ENCODE measurements at places on chromosomes 4 and X.

DNA sequence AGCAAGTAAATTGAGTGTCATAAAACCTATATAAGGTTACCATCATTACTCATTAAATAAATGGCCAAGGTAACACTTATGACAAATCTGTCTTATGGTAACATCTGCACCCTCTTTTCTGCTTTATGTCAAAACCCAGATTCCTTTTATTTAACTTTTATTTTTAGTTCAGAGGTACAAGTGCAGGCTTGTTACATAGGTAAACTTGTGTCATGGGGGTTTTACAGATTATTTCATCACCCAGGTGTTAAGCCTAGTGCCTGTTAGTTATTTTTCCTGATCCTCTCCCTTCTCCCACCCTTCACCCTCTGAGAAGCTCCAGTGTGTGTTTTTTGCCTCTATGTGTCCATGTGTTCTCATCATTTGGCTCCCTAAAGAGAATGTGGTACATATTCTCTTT lies 930.7 kb downstream of the CCSER1 start:
- no peak for DNase-seq

DNA sequence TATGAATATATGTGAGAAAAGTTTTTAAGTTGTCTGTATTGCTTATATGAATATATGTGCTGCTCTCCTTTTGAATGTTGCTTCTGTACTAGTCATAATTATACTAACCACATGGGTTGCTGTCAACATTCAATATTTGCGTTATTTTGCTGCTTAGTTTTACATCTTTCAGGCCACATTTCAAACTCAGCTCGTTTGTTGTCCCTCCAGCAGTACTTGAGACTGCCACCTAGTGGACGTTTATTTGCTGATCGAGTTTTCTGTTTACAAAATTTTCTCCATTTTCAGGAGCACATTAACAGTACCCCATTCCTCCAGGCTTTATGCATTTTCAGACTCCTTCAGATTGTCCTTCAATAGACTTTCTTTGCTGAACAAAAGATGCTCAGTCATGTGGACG lies 75.8 kb downstream of the NUDT11 start:
- DNase-seq, result peak; percentile 47

DNA sequence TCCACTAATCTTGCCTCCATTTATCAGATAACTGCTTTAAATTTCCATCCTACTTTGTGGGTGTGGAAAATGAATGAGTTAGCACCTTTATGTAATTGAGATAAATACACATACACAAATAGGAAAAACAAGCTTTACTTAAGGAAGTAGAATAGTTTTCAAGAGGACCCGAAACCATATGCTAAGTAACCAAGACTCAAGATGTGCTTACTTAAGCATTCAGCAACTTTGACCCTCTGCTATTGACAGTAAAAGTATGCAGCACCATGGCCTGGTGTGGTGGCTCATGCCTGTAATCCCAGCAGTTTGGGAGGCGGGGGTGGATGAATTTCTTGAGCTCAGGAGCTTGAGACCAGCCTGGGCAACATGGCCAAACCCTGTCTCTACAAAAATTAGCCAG lies 29.9 kb downstream of the RNF175 start:
- no peak for DNase-seq

GRCh38 chr4:4329496-4329895 lies 39.4 kb downstream of the ZBTB49 start:
- no peak for DNase-seq

DNA sequence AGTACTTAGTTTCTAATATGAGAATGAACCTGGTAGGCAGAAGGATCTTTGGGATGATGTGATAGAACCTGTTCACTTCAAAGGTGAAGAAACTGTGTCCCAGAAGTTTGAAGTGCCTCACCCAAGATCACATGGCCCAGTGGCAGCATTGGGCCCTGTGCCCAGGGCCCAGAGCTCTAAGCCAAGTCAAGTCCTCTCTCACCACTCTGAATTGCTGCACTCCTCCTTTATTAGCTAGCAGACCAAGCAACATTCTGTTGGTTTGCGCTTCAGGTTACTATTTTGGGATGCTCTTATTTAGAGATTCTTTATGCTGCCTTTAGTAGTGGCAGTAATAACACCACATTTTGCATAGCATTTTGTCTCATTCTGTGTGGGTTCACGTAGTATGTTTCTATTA lies 82.7 kb downstream of the PARM1 start:
- DNase-seq, result no peak

DNA sequence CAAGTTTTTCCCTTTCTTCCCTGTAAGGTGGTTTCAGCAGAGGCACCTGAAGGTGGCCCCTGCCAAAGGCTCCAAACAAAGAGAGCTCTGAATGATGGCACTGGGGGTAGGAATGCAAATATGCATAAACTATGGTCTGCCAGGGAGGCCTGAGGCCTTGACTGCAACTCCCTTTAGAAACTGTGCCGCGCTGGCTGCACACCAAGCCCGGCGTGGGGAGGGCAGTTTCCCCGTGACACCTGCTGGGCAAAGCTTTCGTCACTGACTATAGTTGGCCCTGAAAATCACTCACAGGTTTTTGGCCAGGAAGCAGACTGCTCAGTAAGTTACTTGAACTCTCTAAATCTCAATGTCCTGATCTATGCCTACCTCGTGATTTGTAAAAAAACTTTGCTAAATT lies 97.8 kb upstream of the ATOH1 start:
- DNase-seq, result no peak

DNA sequence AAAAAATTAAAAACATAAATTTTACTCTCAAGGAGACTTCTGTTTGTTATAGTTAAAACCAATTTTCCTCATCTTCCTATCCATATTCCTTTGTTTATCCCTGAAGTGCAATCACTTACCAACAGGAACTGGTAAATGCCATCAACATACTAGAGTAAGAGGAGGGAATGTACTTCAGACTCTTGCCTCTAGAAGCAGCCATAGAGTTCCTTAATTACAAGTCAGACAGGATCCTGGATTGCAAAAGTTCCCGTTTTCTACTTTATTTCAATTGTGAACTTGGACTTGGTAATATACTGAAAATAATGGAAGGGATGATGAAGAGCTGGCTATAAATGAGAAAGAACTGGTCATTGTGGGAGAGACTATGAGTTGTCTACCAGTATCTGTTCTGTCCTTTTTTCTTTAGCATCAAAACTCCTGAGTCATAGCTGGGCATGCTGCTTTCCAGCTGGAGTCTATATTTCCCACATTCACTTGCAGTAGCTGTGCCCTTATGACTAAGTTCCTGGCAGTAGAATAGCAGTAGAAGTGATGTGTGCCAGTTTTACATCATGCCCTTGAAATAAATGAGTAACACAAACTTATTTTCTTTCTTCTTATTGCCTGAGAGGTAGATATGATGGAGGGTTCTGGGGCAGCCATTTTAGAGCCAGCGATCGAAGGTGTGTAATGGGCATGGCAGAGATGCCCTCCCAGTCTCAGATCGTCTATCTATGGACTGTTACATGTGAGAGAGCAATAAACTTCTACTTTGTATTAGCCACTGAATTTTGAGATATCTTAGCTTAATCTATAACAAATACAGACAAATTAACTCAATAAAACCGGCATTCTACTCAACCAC lies 26.8 kb upstream of the SPARCL1 start:
- DNase-seq, result no peak

GRCh38 chrX:85611926-85612325 lies 232.5 kb upstream of the POF1B start:
- no peak for DNase-seq

DNA sequence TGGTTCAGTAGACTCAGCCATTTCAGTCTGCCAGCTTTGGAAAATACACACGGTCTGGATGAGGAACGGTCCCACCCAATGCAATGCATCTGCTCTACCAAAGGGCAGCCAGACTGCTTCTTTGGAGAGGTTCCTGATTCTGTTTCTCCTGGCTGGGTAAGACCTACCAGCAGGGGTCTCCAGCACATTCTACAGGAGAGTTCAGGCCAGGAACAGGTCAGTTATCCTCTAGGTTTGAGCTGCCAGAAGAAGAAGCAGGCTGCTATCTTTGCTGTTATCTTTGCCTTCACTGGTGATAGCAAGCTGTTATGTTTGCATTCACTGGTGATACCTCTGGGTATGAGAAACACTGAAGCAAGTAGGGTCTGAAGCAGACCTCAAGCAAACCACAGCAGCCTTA lies 45.5 kb upstream of the PBDC1 start:
- DNase-seq, result no peak

DNA sequence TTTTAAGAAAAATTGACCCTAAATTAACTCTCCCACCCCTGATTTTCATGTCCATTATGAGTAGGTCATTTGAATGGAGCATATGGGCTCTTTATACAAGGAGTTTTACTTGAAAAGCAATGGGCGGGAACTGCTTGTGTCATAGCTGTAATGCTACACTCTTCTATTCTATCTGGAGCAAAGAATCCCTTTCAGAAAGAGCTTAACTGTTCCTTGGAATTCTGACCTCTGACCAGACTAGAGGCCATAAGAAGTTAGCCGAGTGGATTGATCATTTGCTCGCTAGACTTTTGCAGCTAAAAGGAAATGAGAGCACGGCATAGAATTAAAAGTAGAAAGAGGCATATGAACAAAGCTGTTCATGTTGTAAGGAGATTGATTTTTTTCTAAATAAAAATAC lies 79.1 kb downstream of the DOCK11 start:
- no peak for DNase-seq

DNA sequence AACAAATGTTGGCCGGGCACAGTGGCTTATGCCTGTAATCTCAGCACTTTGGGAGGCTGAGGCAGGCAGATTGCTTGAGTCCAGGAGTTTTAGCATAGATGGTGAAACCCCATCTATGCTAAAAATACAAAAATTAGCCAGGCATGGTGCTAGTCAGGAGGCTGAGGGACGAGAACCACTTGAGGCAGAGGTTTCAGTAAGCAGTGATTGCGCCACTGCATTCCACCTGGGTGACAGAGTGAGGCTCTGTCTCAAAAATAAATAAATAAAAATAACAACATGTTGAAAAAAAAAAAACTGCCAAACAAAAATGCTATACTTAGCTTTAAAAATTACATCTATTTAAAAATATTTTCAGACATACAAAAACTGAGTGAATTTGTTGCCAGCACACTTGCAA lies 374.2 kb upstream of the SMIM31 start:
- DNase-seq, result no peak

DNA sequence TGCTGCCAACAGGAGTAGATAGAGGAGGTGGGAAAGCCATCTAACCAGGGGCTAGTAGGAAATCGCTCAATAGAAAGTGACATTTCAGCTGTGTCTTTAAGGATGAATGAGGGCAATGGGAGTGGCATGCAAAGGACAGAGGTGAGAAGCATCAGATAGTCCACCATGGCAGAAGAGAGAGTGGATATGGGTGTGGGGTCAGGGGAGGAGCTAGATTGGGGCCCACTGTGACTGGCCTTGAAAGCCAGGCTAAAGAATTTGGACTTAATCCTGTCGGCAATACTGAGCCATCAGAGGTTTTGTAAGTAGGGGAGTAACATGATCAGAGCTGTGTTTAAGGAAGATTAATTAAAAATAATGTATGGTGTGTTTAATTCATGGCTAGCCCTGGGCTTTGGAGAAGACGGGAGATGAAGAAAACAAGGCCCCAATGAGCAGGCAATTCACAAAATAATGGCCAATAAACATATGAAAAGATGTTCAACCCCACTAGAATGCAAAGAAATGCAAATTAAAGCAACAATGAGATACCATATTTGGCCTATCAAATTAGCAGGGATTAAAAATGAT lies 98.1 kb upstream of the PJA1 start:
- DNase-seq, result no peak
